Activated T-helper 17 cell treated with anti-CD3 and anti-CD28 coated beads, Interleukin-2, amount 50 U/mL, for 72 hours (primary cell): ENCODE measurements at places on chromosomes 2 and 18.

DNA sequence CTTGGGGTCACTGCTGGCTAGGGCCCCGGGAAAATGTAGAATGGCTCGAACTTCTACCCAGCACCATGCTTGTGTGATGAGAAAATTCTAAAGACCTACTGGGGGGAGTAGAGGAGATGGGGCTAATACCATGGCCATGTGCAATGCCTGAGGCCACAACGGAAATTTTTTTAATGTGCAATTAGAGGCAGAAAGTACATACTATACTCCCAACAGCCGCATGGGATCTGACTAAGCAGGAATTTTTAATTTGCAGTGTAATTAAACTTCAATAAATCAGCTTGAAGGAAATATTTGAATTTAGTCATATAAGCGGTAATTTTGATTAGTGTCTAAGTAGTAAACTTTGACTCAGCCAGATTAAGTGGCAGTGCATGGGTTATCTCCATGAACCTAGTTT lies 53.2 kb upstream of the CNGA3 start:
- no peak for ATAC-seq

GRCh38 chr2:58667137-58667774 lies 426.1 kb upstream of the FANCL start:
- ATAC-seq, result no peak

DNA sequence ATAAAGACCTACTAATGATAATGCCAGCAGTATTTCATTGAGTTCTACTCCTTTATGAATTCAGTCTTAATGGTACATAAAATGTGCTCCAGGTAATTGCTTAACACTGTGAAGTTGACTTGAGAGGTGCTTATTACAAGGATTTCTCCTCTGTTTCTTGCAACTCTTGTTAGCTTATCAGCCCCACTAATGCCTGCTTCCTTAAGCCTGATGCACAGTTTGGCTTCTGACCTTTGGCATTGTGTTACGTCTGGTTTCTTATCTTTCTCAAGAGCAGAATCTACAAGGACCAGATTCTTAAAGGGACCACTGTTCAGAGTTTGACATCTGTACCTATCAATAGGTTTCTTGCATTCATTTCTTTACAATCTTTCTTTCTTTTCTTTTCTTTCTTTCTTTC lies 223.9 kb upstream of the CWC22 start:
- no peak for ATAC-seq

DNA sequence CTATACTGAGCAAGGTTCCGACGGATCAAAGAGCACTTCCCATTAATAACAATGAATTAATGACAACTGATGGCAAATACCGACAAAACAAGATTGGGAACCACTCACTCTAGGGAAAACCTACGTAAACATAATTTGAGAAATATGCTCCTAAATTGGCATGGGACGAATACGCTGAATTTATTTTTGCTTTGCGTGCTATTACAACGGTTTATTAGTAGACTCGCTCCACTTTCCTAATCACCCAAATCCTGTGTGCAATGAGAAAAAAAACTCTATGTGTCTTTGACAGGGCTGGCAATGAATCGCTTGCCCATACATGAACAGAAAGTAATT lies 536 bp upstream of the SLC25A12 start:
- no peak for ATAC-seq
